ENCODE measurements at places on chromosomes 5 and 9.

- no peak for DNase-seq
These were observed 9.1 kb upstream of the IRF1 start for GRCh38 chr5:132499440-132500243.

- no peak for DNase-seq
These were observed 107.3 kb upstream of the WWC1 start for GRCh38 chr5:168184103-168184502.

DNA sequence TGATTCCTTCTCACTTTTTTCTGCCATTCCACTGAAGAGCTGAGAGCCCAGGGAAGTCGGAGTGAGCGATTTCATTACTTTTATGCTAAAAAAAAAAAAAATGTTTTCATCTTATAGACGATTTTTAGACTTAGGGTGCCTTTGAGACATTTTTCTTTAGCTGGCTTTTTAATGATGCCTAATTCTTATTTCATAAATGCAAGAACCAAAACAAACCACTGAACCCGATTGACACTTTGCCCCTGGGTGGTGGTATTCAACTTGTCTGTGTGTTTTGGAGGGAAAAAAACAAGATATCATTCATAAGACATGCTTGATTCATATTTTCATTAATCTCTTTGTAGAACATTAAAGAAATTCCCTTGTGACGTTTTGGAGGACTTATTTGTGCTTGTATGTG is 2.4 kb downstream of the TLE4 start:
- DNase-seq, result no peak

GRCh38 chr5:147601652-147602051 is 91.8 kb upstream of the DPYSL3 start:
- no peak for DNase-seq

GRCh38 chr5:107514305-107514704 is 156.4 kb downstream of the EFNA5 start:
- DNase-seq, result no peak

DNA sequence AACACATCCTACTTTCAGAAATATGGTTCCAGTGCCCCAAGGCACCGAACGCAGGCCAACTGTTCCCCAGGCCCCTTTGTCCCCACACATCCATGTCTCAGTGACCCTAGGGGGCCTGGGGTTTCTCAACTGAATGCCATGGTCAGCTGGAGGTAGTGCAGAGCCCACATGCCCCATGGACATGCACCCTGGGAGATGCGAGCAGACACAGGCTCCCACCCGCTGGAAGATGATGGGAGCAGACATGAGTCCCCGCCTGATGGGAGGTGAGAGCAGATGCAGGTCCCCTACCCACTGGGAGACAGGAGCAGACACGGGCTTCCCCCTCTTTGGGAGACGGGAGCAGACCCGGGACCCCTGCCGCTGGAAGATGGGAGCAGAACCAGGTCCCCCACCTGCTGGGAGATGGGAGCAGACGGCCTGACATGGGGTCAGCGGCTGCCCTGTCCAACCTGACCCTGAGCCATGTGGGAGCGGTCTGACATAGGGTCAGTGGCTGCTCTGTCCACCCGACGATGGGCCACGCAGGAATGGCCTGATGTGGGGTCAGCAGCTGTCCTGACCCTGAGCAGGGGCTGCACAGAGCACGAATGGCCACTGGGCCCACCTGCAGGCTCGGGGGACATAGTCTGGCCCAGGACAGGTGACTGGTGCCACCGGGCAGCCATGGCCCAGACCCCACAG is 18.4 kb downstream of the ZDHHC11B start:
- no peak for DNase-seq

DNA sequence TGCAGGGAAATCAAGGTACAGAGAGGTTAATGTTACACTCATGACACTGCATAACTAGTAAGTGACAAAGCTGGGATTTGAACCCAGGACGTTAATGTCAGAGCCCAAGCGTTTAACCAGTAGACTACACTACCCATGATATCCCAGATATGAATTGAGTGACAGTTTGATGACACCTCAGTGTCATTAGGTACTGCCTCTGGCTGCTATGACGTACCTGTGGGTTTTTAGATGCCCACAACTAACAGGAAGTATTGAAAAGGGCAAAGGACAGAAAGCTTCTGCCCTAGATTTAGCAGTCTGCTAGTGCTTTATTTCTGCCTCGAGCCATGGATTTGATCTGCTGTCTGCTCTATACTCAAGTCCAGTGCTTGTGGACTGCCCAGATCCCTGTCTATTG is 56.2 kb downstream of the GLRA1 start:
- no peak for DNase-seq

DNA sequence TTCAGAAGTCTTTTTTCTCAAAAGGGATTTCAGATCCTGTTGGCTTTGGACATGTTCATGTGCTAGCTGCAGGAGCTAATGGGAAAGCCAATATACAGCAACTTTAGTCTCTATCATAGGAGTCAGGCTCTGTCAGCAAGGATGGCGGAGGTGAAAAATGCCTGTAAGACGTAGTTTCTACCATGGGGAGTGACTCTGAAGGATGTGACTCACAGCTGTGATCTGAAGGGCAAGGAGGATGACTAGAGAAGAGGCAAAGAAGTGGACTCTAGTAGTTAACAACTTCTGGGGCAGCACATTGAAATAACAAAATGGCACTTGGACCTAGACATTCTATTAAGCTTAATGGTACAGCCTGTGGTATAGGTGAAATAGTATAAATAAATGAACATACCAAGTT is 3.1 kb upstream of the NDUFS4 start:
- DNase-seq, result no peak

DNA sequence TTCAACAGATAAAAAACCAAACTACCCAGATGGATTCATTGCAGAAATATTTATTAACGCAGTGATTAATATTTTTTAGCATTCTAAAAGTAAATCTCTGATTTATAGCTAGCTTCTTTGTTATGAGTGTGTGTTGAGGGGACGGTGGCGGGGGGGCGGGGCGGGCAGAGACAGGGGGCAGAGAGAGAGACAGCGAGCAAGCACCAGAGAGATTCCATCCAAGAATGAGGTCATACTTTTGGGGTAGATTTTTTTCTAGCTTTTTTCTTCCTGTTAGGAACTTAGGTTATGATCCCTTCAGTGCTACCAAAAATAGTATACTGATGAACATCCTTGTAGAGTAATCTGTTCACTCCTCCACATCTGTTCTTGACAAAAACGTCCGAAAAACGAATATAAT is 500 bp upstream of the ZNF883 start:
- DNase-seq, result no peak

GRCh38 chr9:73133921-73134407 is 17.7 kb upstream of the ANXA1 start:
- no peak for DNase-seq

- DNase-seq, result no peak
These were observed 49.0 kb upstream of the FNIP1 start for GRCh38 chr5:131845828-131846227.

DNA sequence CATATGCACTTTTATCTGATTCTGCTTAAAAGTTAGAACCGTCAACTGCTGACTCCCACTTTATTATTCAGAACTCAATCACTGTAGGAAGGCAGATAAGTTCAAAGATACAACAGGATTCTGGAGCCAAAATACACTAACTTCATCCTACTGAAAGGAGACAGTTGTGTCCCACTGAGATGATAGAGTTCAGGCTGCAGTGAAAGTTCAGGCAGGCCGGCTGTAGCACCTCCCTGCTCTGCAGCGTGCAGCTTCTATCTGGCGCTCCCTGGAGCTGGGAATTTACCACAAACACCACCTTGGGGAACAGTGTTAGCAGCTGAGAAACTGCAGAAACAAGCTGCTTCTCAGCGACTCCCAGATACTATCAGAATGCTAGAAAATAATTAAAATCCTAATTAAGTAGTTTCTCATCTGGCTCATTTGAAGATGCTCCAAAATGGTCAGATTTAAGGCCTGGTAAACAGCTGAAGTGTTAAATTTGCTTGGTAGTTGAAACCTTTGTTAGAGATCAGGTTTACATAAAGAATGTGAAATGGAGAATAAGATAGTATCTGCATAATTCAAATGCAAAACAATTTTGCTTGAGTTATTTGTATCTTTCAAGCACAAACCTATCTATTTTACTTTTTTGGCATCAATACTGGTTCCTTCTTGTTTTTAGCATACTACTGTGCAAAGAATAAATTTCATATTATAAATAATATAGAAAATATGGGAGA is 52.3 kb upstream of the CNTLN start:
- DNase-seq, result no peak

DNA sequence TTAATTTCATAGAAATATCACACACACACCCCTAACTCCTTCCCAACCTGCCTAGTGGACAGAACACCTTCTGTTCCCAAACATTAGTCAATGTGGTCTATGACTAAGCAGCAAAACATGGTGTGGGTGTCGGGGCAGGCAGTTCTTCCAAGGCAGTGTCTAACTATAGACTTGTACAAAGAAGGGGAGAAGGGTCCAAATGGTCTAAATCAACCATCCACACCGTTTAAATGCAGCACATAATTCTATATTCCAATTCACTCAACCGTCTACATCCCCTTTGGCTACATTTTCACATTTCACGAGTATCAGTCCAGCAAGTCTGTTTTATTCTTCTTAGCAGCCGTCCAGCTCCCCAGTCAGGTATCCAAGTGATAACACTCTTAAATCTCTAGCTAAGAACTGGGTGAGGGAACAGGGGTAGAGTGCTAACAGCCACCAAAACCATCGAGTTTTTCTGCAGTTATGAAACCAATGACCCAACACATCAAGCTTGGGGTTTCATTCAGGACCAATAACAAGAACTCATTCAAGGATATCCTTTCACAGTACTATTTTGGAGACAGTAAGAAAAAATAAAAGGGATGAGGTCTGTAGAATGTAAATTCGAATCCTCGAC is 3.3 kb downstream of the ZNF608 start:
- DNase-seq, result peak; percentile 83

- no peak for DNase-seq
These were observed 36.9 kb upstream of the MED27 start for GRCh38 chr9:132116583-132116982.

DNA sequence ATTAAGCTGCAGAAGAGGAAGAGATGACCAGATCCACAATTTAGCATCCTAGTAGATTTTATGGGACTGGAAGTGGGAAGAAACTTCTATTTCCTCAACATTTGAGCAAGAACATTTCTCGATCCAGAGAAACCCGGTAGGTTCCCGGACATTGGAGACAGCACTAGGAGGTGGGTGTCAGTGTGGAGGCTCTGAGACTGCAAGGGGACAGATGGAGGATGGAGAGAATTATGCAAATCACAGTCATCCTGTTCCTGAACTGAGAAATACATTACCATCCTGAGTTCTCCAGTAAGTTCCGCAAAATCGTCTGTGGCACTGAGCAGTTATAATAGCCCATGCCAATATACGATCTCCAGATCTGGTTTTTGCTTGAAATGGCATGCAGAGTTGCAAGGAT is 25.6 kb downstream of the GLDC start:
- DNase-seq, result no peak

- DNase-seq, result no peak
These were observed 37.2 kb upstream of the SMIM32 start for GRCh38 chr5:136230176-136230575.

DNA sequence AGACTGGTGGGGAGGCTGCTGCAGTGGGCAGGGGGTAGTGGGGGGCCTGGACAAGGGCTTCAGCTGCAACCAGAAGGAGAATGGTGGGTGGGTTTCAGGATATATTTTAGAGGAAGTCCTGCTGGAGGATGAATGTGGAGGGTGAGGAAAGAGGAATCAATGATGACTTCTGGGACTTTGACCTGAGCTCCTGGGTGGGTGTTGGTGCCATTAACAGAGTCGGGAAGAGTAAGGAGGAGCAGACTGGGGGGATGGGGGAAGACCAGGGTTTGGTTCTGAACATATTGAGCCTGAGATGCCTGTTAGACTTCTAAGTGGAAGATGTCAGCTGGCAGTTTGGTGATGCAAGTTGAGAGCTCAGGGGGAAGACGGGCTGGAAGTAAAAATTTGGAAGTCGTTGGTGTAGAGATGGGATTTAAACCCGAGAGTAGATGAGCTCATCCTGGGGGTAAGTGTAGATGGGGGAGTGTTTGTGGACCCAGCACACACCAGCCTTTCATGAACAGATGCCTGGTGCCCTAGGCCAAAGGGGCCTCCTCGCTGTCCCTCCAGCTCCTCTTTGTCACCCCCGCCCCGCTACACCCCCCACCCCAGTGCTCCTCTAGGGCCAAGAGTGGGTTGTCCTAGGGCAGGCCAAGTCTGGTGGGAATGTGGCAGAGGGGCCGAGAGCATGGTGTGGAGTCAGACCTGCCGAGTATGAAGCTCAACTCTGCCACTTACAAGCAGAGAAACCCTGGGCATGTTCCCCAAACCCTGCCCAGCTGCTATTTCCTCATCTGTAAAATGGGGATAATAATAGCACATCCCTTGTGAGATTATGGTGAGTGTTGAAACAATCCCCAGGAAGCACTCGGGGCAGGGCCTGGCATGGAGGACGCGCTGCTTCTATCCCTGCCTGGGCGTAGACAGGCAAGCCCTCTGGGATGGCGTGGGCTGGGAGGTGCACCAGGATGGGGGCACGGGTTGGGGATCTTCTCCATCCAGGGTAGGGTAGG is 4.0 kb downstream of the DNM1 start:
- DNase-seq, result no peak

DNA sequence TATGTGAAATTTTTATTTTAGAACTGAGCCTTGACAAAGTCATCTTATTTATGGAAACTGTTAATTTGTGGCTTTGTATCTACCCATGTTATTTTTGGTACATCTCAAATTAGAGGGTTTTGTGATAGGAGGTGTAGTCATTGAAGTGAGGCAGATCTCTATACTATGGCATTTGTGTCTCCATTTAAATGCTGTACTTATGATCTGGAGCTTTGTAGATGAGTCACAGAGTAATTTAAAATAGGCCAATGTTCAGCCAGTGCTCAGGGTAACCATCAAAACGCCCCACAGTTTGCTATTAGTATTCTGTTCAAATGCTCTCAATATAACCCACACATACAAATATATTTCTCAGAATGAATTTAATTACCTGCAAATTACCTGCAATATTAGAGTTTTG is 351.5 kb upstream of the KLF9 start:
- no peak for DNase-seq

DNA sequence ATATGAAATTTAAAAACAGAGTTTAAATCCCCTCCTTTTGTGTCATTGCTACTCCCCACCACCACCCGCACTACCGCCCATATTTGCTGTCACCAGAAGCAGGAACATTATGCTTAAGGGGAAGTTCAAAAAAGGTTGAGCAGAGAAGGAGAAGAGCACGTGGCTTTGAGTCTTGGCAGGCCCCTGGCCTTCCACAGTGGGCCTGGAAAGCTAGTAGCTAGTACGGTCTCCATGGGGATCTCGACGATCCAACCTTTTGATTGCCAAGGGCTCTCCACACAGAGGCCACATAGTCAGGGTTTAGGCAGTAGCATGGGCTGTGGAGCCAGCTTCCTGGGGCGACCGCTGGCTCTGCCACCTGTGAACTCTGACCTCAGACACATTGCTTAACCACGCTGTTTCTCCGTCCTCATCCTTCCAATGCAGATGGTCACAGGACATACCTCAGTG is 90.1 kb downstream of the GOLPH3 start:
- no peak for DNase-seq

DNA sequence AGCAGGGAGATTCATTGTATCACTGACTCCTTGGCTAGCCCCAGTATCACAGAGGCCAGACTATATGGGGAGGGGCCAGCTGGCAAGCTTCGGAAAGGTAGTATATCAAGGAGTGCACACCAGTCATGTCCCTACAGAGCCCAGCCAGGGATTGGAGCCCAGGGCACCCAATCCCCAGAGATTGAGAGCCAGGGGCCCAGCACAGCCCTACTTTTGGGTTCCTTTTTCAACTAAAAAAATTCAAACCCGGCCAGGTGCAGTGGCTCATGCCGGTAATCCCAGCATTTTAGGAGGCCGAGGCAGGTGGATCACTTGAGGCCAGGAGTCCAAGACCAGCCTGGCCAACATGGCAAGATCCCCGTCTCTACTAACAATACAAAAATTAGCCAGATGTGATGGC is 5.4 kb upstream of the MYORG start:
- DNase-seq, result no peak

Measured in retinal pigment epithelial cell (primary cell).